Tibial nerve (tissue), 4 donors: ENCODE measurements at places on chromosomes 16 and 17. TPM values are rescaled to one million over a fixed set of nuclear protein-coding genes. Genes with fewer than 3 reads are reported as not detected.
A peak's percentile ranks its signal among the peaks of the same experiment; 100 is the strongest.

Gene IKZF3
- 1.9 TPM for total RNA-seq

Gene CD300A
- 11.8 TPM for total RNA-seq

Gene FLYWCH1
- total RNA-seq: 65.1 TPM

Gene TSPAN10
- not detected for total RNA-seq

DNA sequence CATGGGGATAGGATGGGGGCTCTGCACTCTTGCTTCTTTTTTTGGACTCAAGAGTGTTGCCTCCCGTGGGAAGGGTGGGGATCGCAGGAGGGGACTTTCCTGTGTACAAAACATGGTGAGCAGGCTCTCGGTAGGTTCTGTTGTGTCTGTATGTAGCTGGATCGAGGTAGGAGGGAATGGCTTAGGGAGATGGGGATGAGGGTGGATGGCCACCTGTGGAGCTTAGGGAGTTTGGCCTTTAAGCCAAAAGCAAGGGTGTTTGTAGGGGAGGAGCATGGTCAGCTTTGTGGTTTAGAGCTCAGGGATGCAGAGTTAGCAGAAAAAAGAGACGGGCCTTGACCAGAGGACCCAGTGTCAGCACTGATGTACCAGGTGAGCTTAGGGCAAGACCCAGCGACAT lies 11.0 kb upstream of the EDC4 start:
- no peak for DNase-seq
- peak overlapping the region; percentile 88 for H3K27ac ChIP-seq
- H3K36me3 ChIP-seq: no peaks in the 10 kb centered on the region
- peaks cover 69% of the 10 kb centered on the region for H3K4me1 ChIP-seq
- no peaks in the 10 kb centered on the region for H3K27me3 ChIP-seq

- no peak overlapping the region for H3K27ac ChIP-seq
- no peak for DNase-seq
Measured at GRCh38 chr17:67520916-67521774, 144.1 kb downstream of the PITPNC1 start.

- no peaks in the 10 kb centered on the region for H3K27me3 ChIP-seq
- H3K4me1 ChIP-seq: no peaks in the 10 kb centered on the region
- no peak overlapping the region for H3K27ac ChIP-seq
- no peak overlapping the region for H3K4me3 ChIP-seq
- no peaks in the 10 kb centered on the region for H3K36me3 ChIP-seq
Measured at GRCh38 chr17:13490906-13491482, 110.7 kb downstream of the HS3ST3A1 start.

DNA sequence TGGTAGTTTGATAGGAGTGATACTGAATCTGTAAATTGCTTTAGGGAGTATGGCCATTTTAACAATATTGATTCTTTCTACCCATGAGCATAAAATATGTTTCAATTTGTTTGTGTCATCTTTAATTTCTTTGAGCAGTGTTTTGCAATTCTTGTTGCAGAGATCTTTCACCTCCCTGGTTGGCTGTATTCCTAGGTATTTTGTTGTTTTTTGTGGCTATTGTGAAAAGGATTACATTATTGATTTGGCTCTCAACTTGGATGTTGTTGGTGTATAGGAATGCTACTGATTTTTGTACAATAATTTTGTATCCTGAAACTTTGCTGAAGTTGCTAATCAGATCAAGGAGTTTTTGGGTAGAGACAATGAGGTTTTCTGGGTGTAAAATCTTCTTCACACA lies 3.2 kb downstream of the KRTAP9-9 start:
- H3K27me3 ChIP-seq: no peaks in the 10 kb centered on the region
- H3K27ac ChIP-seq: no peak overlapping the region
- no peaks in the 10 kb centered on the region for H3K4me1 ChIP-seq

DNA sequence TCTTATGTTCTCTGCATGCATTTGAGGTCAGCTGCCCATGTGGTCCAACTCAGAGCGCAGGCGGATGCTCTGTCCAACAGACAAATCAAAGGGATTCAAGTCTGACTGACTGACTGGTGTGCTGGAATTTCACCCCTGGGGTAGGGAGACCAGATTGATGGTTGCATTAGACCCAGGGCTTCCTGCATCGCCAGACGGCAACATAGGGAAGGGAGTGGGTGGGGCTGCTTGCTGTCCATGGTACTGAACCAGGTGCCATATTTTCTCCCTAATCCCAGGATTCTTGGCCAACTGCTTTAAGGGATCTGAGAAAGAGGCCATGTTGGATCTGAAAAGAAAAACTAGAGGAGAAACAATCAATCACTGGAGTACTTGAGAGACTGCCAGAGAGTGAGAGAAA lies 332.0 kb downstream of the XYLT1 start:
- H3K27ac ChIP-seq: no peak overlapping the region
- DNase-seq: no peak
- no peak overlapping the region for H3K4me3 ChIP-seq
- H3K36me3 ChIP-seq: no peaks in the 10 kb centered on the region

GRCh38 chr17:76204277-76204676 lies 36.0 kb downstream of the RNF157 start:
- H3K27ac ChIP-seq: no peak overlapping the region
- DNase-seq: no peak
- no peaks in the 10 kb centered on the region for H3K36me3 ChIP-seq
- no peaks in the 10 kb centered on the region for H3K27me3 ChIP-seq
- H3K4me1 ChIP-seq: no peaks in the 10 kb centered on the region
- H3K4me3 ChIP-seq: no peak overlapping the region

GRCh38 chr16:5215901-5216300 lies 118.3 kb upstream of the EEF2KMT start:
- H3K27me3 ChIP-seq: no peaks in the 10 kb centered on the region
- H3K4me3 ChIP-seq: no peak overlapping the region
- H3K27ac ChIP-seq: no peak overlapping the region
- DNase-seq: no peak
- no peaks in the 10 kb centered on the region for H3K36me3 ChIP-seq
- H3K4me1 ChIP-seq: no peaks in the 10 kb centered on the region

GRCh38 chr16:47366228-47366627 lies 94.6 kb downstream of the ITFG1 start:
- no peaks in the 10 kb centered on the region for H3K27me3 ChIP-seq
- no peaks in the 10 kb centered on the region for H3K4me1 ChIP-seq
- no peak overlapping the region for H3K4me3 ChIP-seq
- no peak overlapping the region for H3K27ac ChIP-seq
- no peak for DNase-seq

DNA sequence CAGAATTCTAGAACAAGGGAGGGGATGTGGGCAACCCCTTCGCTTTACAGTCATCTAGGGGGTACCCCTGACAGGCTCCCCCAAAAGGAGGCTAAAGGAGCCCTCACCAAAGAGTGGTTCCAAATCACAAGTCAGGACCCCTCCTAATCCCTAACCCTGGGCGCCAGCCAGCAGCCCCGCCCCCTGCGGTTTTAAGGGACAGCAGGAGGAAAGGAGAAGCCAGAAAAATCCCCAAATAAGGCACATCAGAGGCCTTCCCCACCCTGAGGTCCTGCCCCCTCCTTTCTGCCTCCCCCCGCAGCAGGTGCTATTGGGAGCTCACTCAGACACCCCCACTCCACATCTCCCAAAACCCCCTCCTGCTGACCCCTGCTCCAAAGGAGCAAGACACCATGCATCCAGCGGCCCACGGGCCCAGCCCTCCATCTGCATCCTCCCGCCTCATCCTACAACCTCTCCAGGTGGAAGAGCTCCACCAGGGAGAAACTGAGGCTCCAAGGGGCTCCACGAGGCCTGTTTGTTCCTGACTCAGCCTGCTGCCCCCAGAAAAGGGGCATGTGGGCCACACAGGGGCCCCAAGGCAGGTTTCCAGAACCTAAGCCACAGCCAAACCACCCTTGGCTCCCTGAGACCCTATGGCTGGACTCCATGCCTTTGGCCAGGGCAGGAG lies 93.5 kb downstream of the GOSR1 start:
- no peaks in the 10 kb centered on the region for H3K4me1 ChIP-seq
- no peak overlapping the region for H3K4me3 ChIP-seq
- no peak overlapping the region for H3K27ac ChIP-seq
- no peaks in the 10 kb centered on the region for H3K27me3 ChIP-seq
- no peak for DNase-seq

DNA sequence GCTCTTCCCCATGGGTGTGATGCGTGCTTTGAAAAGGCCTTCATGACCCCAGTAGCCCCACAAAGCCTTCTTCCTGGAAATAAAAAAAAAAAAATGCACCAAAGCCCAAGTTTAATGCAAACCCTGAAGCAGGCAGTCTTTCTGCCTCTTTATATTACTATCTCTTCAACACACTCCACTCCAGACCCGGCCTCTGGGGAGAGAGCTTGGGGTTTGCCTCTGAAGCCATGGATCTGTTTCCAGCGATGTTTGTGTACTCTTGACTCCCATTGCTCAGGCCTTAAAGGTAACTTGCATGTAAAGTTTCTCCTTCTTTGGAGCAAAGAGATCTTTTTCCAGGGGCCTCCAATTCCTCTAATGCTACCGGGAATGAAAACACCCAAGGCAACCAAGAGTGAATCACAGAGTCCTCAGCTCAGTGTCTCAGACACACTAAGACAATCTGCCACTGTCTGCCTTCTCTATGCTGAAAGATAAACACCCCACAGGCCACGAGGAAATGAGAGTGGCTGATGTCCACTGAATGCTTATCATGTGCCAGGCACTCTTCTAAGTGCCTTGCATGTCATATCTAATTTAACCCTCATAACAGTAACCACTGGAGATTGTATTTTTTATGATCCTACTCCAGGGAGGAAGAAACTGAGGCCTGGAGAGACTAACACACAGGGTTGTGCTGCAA lies 56.4 kb upstream of the AKTIP start:
- DNase-seq: no peak
- H3K4me1 ChIP-seq: no peaks in the 10 kb centered on the region
- H3K36me3 ChIP-seq: no peaks in the 10 kb centered on the region
- H3K27me3 ChIP-seq: no peaks in the 10 kb centered on the region
- H3K27ac ChIP-seq: no peak overlapping the region

DNA sequence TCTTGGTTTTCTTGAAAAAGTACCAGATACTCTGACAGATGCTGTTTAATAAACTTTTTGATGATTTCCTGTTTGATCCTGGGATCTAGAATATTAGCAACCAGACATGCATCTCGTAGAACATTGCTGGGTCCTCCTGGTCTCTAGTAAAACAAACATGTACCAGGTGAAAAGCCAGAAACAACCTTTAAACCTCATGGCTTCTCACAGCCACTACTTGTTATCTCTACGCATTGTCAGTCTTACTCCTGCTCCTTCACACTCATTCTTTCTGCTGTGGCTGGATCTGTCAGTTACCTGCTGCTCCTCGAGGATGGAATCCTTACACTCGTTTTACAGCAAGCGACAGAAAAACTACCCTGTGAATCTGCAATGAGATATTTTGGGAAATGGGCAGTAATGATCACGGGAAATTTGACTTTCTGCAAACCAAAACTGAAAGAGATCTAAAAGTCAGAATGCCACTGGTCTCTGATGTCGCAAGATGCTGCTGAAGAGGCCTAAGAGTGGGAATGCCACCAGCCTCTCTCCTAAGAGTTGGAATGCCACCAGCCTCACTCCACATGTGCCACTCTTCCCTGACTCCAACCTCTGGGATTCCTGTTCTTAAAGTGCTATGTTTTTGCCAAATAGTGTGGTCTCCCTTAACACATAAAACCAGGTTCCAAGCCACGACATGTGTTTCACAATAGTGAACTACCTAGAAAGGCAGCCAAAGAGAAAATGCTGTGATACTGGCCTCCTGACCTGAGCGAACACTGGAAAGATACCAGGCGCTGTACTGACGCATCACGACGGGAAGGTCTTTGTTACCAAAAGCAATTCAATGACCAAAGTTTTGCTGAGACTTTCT lies 86.3 kb downstream of the VPS53 start:
- peaks cover 65% of the 10 kb centered on the region for H3K36me3 ChIP-seq
- no peak overlapping the region for H3K4me3 ChIP-seq
- DNase-seq: no peak
- no peaks in the 10 kb centered on the region for H3K4me1 ChIP-seq
- no peaks in the 10 kb centered on the region for H3K27me3 ChIP-seq
